ENCODE measurements at places on chromosomes 12 and 14.

DNA sequence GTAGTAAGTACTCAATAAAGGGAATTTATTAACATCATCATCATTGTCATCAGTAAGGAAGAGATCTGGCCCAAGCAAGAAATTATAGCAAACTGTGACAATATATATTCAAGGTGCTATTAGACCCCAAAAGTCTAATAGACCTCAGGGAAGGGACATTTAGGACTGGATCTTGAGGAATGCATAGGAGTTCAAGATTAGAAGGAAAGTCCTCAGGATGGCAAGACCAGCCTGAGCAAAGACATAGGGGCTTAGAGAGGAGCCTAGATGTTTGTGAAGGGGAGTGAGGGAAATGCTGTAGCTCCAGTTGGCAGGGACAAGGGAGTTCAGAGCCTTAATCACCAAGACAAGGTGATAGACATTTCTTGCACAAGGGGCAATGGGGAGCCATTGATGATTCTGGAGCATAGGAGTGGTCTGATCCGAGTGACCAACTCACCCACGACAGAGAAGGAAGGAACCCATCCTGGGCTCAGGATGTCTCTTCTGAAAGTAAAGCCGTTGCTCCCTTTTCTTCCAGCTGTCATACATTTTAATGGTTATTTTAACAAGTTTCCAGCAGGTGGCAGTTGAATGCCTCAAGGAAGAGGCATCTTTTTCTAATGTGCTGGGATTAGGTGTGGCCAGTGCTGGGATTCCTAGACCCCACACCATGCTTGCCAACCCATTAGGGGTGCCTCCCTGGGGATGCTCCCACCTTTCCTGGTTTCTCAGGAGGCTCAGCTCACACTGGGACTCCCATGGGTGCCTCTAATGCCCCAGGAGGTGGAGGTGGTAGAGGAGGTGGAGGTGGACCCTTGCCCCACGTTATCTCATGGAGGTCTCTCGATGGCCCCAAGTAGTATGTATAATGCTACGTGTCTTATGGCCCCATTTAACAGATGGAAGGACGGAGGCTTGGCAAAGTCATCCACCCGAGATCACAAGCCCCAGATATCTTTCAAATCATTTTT lies 37.8 kb downstream of the PHETA1 start:
- DNase-seq = no peak

DNA sequence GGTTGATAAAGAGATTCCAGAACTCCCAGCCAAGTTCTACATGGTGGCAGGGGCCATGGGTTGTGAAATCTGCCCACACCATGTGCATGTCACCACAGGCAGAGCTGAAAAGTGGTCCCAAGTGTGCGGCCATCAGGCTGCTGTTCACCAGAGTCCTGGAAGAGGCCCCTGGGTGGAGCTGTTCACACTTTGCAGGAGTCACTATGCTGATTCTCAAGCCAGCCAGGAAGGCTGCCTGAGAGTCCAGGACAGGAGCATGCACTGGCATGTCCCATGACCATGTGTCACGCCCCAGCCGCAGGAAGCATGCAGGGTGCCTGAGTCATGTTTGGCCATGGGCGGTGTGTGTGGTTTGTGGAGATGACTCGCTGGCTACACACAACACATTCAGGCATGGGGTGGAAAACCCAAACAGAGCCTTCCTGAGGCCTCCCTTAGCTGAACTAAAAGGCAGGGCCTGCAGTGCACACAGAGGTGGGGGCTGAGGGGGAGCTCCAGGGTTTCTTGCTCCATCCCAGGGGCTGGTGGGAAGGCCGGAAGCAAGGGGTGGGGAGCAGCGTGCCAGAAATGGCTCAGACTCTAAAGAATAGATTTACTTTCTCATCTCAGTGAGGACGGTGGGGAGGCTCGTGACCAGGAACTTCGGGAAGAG lies 19.4 kb downstream of the ABCB9 start:
- DNase-seq = peak; percentile 91

GRCh38 chr12:69466867-69467266 lies 3.3 kb upstream of the FRS2 start:
- DNase-seq = no peak

GRCh38 chr12:50992819-50993218 lies 33.4 kb downstream of the SLC11A2 start:
- no peak for DNase-seq

DNA sequence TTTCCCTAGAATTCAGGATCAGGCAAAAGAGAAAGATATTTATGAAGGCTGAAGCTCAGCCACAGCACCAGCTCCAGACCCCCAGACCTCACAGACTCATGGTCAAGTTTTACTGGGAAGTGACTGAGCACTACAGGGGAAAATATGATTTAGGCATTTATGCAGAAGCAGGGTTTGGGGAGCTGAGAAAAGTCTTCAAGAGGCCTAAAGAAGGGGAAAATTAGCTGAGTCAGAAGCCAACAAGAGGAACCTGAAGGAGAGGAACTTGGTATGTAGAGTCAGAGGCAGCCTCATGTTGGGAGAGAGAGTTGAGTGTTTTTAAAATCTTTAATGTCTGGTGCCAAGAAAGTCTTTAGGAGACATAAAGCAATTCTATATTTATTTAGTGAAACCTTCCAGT lies 63.0 kb downstream of the FOS start:
- DNase-seq = no peak

- no peak for DNase-seq
Observed at GRCh38 chr12:30423330-30423729, 272.3 kb downstream of the IPO8 start.

GRCh38 chr12:39365364-39366001 lies 77.4 kb downstream of the KIF21A start:
- no peak for DNase-seq

GRCh38 chr14:95498622-95499353 lies 17.7 kb downstream of the SYNE3 start:
- no peak for DNase-seq

DNA sequence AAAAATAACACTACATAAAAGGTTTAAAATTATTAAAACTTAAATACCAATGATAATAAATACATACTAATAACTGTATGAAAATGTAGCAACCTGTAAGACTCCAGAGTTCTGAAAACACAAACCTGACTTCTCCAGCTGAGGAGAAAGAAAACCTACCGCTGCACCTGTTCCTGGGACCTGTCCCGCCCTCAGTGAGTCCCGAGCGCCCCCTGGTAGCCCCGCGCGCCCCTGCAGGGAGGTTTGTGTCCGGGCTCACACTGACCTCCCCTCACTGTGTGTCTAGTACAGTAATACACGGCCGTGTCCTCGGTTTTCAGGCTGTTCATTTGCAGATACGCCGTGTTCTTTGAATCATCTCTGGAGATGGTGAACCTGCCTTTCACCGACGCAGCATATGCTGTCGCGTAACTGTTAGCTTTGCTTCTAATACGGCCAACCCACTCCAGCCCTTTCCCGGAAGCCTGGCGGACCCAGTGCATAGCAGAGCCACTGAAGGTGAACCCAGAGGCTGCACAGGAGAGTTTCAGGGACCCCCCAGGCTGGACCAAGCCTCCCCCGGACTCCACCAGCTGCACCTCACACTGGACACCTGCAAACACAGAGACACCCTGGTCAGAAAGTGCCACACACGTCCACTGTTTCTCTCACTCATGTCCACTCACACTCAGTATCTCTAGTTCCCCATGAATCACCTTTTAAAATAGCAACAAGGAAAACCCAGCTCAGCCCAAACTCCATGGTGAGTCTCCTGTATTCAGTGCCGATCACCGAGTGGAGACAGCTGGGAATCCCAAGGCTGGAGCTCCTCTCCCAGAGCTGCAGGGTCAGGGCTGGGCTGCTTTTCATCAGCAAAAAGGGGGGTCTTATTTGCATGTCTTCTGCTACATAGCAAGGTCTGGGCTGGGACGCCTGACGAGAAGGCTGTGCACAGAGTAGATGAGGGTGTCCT lies 1276.3 kb downstream of the TMEM121 start:
- DNase-seq = no peak

GRCh38 chr14:35068238-35069012 lies 22.4 kb downstream of the FAM177A1 start:
- DNase-seq = no peak

- no peak for DNase-seq
Observed at GRCh38 chr12:126362493-126362892, 1297.3 kb downstream of the AACS start.

GRCh38 chr12:63095369-63095980 lies 55.5 kb downstream of the AVPR1A start:
- DNase-seq = no peak

GRCh38 chr14:89315493-89316470 lies 101.3 kb downstream of the FOXN3 start:
- DNase-seq = no peak

- DNase-seq = no peak
Observed at GRCh38 chr14:39426605-39427004, 5.6 kb downstream of the FBXO33 start.

DNA sequence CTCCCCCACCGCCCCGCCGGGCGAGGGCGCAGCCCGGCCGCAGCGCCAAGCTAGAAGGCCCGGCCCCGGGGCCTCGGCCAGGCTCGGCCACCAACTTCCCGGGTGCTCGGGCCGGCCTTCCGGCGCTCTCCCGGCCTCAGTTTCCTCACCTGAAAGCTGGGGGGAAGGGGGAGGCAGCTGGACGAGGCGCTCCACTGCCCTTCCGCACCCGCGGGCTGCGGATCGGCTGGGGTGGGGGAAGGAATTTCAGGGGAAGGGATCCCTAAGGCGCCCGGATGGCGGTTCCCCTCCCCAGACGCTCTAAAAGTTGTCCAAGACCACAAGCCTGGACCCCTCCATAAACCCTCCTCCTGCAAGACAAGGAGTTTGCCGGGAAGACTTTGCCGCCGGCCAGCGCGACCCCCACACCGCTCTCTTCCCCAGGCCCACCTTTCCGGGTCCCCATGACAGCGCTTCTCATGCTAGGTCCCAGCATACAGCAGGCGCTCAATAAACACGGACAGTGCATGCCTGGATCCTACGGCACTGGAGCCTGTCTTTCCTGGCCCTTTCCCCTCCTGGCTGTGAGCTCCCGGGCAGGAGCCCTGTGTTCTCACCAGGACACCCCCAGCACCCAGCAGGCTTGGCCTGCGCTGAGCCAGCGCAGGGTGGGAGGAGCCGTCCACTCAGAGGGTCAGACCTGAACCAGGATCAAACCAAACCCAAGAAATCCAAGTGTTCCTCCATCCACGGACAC lies 18.1 kb downstream of the BEGAIN start:
- DNase-seq = no peak

- DNase-seq = no peak
Observed at GRCh38 chr12:64080319-64081007, 141.6 kb downstream of the KICS2 start.

DNA sequence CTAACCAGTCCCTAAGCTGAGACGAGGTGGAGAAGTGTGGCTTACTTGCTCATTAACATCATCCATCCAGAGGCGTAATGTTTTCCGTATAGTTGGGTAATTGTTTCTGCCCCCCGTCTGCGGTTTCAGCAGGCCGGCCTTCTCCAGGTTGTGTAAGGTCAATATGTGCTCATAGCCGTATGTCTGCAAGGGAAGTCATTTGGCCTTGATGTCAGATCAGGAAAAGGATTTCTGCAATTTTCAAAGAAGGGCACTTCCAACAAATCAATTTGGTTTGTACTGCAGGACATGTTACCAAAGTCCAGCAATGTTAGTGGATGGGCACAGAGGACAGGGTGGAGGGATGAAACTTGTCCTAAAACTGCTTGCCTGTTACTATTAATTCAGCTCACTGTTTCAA lies 9.9 kb upstream of the DIABLO start:
- no peak for DNase-seq

DNA sequence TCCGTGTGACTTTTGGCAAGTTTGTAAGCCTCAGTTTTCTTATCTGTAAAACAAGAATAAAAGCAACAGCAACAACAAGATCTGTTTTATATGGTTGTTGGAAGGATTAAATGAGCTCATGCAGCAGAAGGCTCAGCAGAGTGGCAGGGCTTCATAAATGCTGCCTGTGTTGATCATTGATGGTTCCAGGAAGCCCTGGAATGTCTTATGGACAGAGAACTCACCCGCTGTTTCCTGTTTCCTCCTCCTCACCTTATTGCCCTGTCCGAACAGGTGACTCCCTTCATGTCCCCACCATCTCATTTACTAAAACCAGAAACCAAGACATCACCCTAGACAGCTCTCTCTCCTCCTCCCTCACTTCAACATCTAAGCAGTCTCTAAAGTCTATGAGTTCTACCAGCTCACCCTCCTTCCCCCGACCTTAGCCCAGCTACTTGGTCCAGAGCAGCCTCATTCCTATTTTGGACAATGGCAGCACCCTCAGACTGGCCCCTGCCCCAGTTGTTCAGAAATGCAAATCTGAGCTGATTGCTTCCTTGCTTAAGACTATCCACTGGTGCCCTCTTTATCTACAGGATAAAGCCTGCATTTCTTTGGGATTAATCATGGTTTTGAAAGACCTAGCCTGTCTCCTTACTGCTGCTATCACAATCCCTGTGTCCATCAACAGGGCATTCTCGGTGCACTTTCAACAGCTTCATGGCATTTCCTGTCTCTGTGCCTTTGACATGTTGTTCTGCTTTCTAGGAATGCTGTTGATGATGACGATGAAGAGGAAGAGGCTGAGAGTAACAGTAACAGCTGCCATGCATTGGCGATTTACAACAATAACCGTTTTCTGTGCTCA lies 21.4 kb upstream of the GSG1 start:
- DNase-seq = no peak

Data from activated CD4-positive, alpha-beta T cell treated with anti-CD3 and anti-CD28 coated beads, Interleukin-2, amount 50 U/mL, for 48 hours (primary cell).